ENCODE measurements at places on chromosomes 4 and X. TPM values are rescaled to one million over a fixed set of nuclear protein-coding genes. Genes with fewer than 3 reads are reported as not detected.
A peak's percentile ranks its signal among the peaks of the same experiment; 100 is the strongest.

DNA sequence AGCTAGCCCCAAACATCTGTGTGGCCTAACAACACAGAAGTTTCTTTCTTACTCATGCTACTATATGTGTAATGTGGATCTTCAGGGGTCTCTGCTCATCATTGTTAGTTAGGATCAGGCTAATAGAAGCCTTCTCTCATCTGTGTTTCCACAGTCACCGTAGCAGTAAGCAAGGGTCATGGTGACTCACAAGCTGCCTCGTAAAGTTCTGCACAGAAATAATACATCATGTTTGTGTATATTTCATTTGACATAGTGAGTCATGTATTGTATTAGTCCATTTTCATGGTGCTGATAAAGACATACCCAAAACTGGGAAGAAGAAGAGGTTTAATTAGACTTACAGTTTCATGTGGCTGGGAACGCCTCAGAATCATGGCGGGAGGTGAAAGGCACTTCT, 38.7 kb downstream of the SLC4A4 start:
- no peaks in the 10 kb centered on the region for H3K4me1 ChIP-seq
- no peaks in the 10 kb centered on the region for H3K27me3 ChIP-seq
- H3K27ac ChIP-seq: no peak overlapping the region
- no peaks in the 10 kb centered on the region for H3K36me3 ChIP-seq
- DNase-seq: no peak
- no peak overlapping the region for H3K4me3 ChIP-seq

GRCh38 chrX:96098471-96098870, 586.2 kb upstream of the DIAPH2 start:
- no peaks in the 10 kb centered on the region for H3K36me3 ChIP-seq
- H3K4me3 ChIP-seq: no peak overlapping the region
- no peak for DNase-seq
- H3K27ac ChIP-seq: no peak overlapping the region

GRCh38 chr4:1598206-1599025, 85.7 kb downstream of the FAM53A start:
- peaks cover 3% of the 10 kb centered on the region for H3K27me3 ChIP-seq
- no peak overlapping the region for H3K27ac ChIP-seq
- no peak for DNase-seq
- no peaks in the 10 kb centered on the region for H3K36me3 ChIP-seq

- peak overlapping the region; percentile 46 for H3K27ac ChIP-seq
- peak; percentile 19 for DNase-seq
- H3K27me3 ChIP-seq: no peaks in the 10 kb centered on the region
- no peak overlapping the region for H3K4me3 ChIP-seq
These were observed 90.1 kb downstream of the IRF2 start for GRCh38 chr4:184384056-184384809.

DNA sequence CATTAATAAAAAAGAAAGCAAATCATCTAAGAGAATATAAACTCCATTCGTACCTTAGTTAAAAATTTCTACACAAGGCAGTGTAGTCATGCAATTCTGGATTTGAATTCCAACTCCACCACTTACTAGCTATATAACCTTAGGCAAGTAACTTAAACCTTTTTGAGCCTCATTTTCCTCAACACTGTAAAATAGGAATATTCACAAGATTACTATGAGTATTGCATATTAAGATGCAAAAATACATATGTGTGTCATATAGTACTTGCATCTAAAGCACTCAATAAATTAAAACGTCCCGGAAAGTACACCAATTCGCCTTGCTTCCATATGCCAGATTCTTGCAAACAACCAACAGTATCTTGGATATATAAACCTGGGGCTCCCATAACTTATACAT, 42.0 kb downstream of the HNRNPD start:
- DNase-seq: no peak
- no peaks in the 10 kb centered on the region for H3K27me3 ChIP-seq
- H3K4me1 ChIP-seq: no peaks in the 10 kb centered on the region
- H3K27ac ChIP-seq: no peak overlapping the region
- H3K4me3 ChIP-seq: no peak overlapping the region
- H3K36me3 ChIP-seq: peaks cover 3% of the 10 kb centered on the region

DNA sequence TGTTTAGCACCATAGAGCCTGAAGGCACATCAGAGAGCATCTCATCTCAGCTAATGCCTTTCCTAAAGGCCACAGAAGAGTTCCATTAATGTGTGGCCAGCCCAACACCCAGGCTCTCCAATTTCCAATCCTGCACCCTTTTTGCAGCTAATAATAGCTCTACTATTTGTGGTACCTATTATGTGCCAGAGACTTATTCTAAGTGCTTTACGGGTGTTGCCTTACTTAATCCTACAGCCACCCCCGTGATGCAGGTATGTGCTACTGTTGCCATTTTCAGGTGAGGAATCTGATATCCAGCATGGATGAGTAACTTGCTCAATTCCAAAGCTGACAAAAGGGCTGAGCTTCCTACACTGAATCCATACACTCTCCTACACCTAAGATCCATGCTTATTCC, 217.6 kb upstream of the GALNT7 start:
- no peak overlapping the region for H3K27ac ChIP-seq
- no peaks in the 10 kb centered on the region for H3K4me1 ChIP-seq
- no peaks in the 10 kb centered on the region for H3K27me3 ChIP-seq
- no peaks in the 10 kb centered on the region for H3K36me3 ChIP-seq
- no peak for DNase-seq

- no peak overlapping the region for H3K27ac ChIP-seq
- H3K36me3 ChIP-seq: no peaks in the 10 kb centered on the region
- no peak overlapping the region for H3K4me3 ChIP-seq
- no peaks in the 10 kb centered on the region for H3K4me1 ChIP-seq
- no peak for DNase-seq
These were observed 211.6 kb downstream of the RCHY1 start for GRCh38 chr4:75302648-75303047.

DNA sequence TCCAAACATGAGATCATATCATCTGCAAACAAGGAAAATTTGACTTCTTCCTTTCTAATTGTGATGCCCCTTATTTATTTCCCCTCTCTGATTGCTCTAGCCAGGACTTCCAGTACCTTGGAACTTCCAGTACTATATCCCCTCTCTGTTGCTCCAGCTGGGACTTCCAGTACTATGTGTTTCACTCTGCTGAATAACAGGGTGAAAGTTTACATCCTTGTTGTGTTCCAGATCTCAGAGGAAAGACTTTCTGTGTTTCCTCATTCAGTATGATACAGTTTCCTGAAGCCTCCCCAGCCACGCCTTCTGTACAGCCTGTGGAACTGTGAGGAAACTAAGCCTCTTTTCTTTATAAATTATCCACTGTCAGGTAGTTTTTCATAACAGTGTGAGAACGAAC, 381.3 kb upstream of the FAM47C start:
- no peak overlapping the region for H3K4me3 ChIP-seq
- no peak overlapping the region for H3K27ac ChIP-seq
- H3K36me3 ChIP-seq: no peaks in the 10 kb centered on the region
- no peak for DNase-seq

- H3K4me3 ChIP-seq: no peak overlapping the region
- no peak overlapping the region for H3K27ac ChIP-seq
- H3K4me1 ChIP-seq: no peaks in the 10 kb centered on the region
- DNase-seq: no peak
These were observed 25.3 kb downstream of the APBB2 start for GRCh38 chr4:41189076-41189475.

DNA sequence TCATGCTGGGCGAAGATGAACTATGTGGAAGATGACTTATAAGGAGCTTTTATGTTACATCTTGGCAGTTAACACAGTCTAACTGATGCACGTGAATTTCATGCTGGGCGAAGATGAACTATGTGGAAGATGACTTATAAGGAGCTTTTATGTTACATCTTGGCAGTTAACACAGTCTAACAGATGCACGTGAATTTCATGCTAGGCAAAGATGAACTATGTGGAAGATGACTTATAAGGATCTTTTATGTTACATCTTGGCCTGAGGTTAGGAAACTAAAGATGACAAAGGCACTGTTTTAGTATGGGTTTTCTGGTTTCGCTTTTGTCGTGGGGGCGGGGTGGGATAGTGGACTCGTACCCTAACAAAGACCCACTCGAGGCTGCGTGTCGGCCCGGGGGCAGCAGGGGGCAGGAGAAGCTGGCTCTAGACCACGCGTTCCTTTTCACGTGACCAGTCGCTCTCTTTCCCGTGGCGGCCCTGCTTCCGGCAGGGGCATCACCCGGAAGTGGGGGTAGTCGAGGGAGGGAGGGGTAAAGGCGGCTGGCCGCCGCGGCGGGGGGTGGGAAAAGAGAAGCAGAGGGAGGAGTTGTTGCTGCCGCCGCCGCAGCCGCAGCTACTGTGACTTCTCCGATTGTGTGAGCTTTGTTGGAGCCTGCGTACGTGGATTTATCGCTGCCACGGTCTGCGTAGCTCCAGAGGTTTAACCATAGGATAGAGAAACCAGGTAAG, at the start of gene ATP7A:
Gene ATP7A (plus strand): TSS at position 586 of the 733 bp plus-strand sequence. CDS start 60,949 bp downstream, outside the sequence.
- H3K4me3 ChIP-seq: peak within 1 kb of the TSS; percentile 99
- H3K4me1 ChIP-seq: peaks cover 19% of the 10 kb centered on the region
- DNase-seq: peak; percentile 95
- no peaks in the 10 kb centered on the region for H3K27me3 ChIP-seq
- peaks cover 3% of the 10 kb centered on the region for H3K36me3 ChIP-seq
- peak within 1 kb of the TSS; percentile 99 for H3K27ac ChIP-seq

DNA sequence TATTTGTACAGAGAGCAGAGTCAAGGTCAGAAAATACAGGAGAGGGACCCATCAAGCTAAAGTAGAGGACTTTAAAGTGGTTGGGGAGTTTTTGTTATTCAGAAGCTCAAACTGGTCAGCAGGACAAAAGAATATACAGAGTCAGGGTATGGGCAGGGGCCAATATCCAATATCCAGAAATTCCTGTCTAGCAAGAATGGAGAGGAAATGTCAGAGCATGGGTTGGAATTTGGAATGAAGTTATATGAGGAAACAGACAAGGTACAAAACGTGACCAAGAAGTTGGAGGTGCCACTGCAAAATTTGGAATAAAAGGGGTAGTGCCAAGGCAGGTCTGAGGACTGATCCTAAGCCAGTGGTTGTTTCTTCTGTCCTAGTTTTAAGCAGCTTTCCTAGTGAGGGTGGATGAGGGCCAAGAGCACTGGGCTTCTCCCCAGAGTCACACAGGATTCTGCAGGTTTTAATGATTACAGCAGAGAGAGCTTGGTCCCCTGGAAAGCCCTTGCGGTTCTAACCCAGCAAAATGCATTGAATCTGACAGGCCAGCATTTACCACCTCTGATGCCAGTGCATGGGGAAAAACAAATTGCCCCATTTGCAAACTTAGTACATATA, 304.7 kb upstream of the FTHL17 start:
- no peaks in the 10 kb centered on the region for H3K36me3 ChIP-seq
- H3K4me3 ChIP-seq: no peak overlapping the region
- no peaks in the 10 kb centered on the region for H3K27me3 ChIP-seq
- no peaks in the 10 kb centered on the region for H3K4me1 ChIP-seq
- H3K27ac ChIP-seq: no peak overlapping the region

GRCh38 chr4:152738827-152739226, 40.7 kb downstream of the TIGD4 start:
- H3K4me3 ChIP-seq: no peak overlapping the region
- H3K27ac ChIP-seq: no peak overlapping the region
- DNase-seq: no peak

SGMS2 gene
- total RNA-seq: 0.36 TPM

NAP1L5 gene
- 4.8 TPM for total RNA-seq

LINC00632 gene
- 1.6 TPM for total RNA-seq

TDO2 gene
- not detected for total RNA-seq

H2BW2 gene
- total RNA-seq: not detected

NRK gene
- total RNA-seq: not detected

PLP2 gene
- total RNA-seq: 234 TPM
